ENCODE measurements at places on chromosomes 7 and 10.

DNA sequence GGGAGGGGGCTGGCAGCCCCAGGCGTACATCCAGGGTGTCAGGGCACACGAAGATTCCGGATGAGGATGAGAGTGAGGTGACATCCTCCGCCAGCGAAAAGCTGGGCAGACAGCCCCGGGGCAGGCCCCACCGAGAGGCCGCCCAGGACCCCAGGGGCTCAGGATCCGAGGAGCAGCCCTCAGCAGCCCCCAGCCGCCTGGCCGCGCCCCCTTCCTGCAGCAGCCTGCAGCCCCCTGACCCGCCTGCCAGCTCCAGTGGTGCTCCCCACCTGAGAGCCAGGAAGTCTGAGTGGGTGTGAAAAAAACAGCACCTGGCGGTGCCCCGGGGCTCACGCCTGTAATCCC is 3.2 kb downstream of the GJD4 start:
- no peak for DNase-seq

- DNase-seq: no peak
Observed at GRCh38 chr10:31650010-31650409, 278.6 kb downstream of the ARHGAP12 start.

- no peak for DNase-seq
Observed at GRCh38 chr7:84997626-84998025, 189.2 kb downstream of the SEMA3D start.

GRCh38 chr10:3951993-3952392 is 167.0 kb upstream of the KLF6 start:
- no peak for DNase-seq

DNA sequence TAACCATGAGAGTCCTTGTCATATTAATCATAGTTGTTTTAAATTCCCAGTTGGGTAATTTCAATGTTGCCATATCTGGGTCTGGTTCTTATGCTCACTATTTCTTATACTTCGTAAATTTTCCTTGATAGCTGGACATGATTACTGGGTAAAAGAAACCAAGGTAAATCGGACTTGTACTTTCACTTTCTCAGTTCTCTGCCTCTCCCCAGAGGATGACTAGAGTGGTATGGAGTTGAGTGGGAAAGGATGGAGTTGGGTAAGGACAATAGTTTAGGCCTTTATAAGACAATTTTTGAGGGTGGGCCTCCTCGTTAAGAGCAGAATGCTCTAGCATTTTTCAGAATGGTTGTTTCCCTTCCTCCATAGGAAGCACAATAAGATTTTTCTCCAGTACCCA is 106.1 kb downstream of the CRPPA start:
- no peak for DNase-seq

- no peak for DNase-seq
Observed at GRCh38 chr7:111312966-111313365, 222.0 kb downstream of the LRRN3 start.
